ENCODE measurements at places on chromosomes 12 and 14.

DNA sequence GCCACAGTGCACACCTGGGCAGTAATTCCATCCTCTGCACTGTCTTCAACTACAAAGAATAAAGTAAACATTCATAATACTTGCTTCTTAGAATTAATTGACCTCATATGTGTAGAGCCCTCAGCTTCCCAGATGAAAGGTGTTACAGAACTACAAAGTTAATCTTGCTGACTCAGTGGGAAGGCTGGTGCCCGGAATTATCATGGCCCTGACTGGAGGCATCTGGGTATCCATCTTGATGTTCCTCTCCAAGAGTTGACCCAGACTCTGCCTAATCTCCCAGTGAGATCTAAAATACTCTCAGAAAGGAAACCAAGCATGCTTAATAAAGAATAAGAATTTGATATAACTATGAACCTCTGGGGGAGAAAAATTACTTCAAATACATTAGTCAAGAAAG, 147.0 kb upstream of the ARID2 start:
- no peak for DNase-seq

GRCh38 chr12:89648211-89648930, 60.3 kb downstream of the ATP2B1 start:
- DNase-seq: no peak

DNA sequence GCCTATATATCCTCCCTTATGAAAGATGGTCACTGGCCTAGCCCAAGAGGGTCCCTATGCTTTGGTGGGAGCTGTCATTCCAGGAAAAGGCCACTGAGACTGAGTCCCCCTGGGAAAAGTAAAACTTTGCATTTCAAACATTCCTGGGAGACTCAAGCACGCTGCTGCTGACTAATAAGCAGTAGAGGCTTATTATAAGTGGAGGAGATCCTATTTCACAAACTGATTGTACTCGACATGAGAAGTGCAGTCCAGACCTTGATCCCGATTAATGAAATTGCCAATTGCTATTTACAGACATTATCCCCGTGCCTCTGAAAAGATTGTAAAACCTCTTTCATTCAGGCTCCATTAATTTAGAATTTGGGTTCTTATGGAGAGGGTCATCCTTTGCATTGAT, 96.6 kb downstream of the EMP1 start:
- DNase-seq: no peak

DNA sequence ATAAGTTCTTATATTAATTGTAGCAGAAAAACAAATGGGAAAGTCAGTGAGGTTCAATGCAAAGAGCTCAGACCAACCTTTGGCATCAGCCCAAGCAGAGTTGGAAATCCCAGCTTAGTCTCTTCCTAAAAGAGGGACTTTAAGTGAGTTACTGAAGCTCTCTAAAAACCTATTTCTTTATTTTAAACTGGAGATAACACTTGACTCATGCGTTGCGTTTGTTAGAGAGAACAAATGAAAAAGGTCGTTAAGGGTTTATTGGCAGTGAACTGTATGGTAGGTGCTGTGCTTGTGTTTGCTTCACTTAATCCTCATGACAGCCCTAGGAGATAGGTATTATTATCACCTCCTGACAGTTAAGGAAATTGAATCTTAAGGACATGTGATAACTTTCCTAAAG, 396.5 kb downstream of the RAD51B start:
- DNase-seq: no peak

- no peak for DNase-seq
These were observed 84.8 kb downstream of the NRXN3 start for GRCh38 chr14:78254911-78255461.

DNA sequence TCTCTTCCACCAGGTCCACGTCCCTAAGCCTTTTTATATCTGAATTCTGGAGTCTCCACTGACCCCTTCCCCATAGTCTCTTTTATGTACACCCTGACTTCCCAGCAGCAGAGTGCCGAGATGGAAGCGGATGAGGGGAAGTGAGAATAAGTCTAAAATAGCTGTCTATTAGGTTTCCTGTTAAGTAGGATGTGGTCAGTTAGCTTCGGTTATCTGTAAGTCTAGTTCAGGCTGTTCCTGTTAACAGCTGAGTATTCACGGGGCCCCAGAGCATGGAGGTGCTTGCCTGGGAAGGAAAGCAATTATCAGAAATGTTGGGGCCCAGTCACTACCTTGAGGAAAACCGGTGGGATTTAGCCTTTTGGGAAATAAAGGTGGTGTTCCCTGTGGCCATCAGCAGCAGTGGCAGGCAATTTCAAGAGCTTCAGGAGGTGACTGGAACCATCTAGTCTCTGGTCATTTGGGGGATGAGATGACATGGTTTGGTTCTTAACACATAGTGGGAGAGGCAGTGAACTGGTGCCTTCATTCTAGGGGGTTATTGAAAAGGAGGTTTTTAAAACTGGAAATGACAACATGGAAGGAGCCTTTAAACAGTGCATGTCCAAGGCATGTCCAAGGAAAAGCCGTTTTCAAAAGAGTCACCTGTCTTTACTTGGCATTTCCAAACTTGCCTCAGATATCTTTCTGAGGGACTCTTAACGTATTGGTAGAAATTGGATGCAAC, 21.8 kb downstream of the CHST11 start:
- no peak for DNase-seq

DNA sequence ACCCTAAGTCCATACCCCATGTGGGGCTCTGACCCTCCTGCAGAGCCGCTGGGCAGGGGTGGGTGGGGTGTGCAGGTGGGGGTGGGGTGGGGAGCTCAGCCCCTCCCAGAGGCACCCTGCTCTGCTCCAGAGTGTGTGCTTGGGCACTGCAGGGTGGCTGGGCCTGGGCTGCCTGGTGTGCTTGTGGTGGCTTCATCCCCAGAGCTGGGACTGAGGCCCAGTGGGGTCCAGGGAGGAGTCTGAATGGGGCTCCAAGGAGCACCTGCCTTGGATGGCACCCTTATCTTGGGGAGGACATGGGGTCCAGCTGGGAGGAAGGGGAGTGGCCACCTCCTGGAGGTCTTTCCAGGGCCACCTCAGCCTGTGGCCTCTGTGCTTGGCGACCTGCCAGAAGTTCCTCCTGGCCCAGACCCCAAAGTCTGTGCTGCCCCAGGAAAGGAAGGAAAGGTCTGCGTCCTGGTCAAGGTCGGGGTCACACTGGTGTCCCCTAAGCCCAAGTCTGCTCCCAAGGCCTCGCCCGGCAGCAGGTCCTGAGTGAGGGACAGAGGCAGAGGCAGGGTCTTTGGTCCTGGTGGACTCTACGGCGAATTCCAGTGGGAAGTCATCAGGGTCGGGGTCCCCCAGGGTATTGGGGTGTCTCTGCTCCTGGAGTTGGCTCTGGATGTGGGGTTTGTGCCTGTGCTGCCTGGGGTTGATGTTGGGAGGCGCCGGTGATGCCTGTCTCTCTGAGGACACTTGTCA, 373.4 kb downstream of the TMEM121 start:
- no peak for DNase-seq

- no peak for DNase-seq
These were observed 209.2 kb downstream of the ZFP36L1 start for GRCh38 chr14:68583548-68584280.

DNA sequence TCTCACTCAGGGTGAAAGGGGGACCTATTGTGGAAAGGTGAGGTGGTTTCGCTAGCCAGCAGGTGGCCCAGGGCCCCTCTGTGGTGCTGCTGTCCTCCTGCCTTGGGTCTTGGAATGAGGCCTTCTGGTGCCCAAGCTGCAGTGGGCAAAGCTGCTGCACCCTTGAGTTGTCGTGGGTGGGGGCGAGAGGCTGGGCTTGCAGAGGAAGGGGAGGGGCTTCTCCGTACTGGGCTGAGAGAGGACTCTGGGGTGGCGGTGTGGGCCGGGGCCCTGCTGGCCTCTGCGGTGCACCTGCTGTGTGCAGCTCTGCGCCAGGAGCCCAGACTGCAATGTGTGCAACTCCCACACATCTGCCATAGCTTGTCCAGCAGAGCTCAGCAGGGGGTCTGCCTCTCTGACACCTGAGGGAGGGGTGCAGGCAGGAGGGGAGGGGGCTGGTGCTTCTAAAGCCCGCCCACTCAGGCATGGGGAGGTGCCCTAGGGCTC, 145.8 kb downstream of the KIF26A start:
- no peak for DNase-seq

DNA sequence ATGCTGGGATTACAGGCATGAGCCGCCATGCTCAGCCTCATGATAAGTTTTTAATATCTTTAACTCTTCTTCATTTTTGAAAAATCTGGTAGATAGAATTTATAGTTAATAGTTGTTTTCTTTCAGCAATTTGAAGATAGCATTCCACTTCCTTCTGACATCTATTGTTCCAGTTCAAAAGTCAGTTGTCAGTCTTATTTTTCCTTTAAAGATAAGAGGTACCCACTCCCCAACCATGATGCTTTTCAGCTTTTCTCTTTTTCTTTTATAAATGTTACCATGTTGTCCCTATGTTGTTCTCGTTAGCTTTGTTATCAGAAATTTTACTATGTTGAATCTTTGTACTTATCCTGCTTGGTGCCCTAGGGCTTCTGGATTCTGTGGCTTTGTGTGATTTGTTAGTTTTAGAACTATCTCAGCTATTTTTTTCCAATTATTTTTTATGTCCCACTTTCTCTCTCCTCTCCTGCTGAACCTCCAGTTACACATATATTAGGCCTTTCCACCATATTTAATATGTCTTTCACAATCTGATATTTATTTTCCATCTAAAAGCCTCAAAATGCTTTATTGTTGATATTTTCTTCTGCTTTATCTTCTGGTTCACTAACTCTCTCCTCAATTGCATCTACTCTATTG, 181.6 kb upstream of the FOXN3 start:
- DNase-seq: no peak
